ENCODE measurements at places on chromosomes 12 and 14.

DNA sequence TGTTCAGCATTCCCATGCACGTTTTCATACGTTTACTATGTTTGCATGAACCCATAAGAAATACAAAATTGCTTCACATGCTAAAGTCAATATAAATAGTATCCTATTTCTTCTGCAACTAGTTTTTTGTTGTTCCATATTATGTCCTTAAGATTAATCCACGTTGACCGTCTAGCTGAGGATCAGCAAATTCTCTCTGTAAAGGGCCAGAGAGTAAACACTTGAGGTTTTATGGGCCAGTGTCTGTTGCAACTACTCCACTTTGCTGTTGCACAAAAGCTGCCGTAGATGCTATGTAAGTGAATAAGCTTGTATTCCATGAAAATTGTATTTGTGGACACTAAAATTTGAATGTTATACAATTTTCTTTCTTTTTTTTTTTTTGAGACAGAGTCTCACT lies 21.1 kb upstream of the PITPNM2 start:
- no peak for DNase-seq

- DNase-seq, result no peak
These were observed 21.1 kb upstream of the TTC7B start for GRCh38 chr14:90837355-90837754.

GRCh38 chr14:52706286-52706685 lies 714 bp upstream of the PSMC6 start:
- DNase-seq, result no peak

DNA sequence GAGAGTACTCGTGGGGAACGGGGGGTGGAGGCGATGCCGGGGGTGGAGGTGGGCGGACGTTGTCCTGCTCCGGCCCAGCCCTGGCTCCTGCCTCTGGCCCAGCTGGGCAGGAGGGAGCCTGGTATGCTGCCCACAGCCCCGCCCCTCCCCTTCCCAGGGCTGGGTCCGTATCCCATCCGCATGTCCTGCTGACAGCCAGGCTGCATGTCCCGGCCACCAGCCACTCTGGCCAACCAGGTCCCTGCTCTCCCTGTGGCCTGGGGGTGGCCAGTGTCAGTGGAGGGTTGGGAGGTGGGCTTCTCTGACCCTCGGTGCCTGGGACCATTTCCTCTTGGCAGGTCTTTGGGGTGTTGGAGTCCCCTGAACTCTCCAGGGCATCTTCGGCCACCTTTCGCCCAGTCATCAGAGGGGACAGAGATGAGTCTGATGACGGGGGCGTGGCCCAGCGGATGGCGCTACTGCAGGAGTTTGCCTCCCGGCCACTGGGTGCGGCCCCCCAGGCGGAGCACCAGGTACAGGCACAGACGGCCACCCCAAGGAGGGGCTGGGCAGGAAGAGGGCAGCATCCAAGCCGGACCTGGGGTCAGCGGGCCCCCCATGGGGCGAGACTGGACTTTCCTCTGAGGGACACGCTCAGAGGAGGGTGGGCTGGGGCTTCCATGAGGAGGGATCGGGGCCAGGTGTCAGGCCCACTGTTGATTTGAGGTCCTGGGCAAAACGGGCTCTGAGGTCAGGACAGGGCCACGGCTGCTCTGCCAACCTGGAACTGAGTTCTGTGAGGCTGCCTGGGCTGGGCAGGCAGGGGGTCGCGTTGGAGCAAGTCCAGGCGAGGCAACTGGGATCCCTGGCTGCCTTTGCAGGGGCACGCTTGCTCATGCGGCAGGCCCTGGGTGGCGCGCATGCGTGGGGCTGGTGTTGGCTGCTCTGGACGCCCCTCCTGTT lies 20.2 kb downstream of the CEP170B start:
- DNase-seq, result no peak

DNA sequence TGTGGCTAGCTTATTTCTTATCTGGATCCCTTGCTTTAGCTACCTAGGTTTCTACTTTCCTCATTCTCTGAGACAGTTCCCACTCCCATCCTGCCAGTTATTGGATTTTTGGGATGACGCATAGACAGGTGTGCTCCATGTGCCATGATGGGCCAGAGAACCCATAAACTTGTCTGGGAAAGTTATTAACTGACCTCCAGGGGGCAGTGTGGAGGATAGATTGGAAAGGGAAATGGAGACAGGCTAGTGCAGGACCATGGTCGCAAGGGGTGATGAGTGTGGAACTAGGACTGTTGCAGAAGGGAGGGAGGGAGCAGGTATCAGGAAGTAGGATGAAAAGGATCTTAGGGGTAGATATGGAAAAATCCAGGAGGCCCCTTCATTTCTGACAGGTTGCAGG lies 80.3 kb downstream of the ESRRB start:
- no peak for DNase-seq

DNA sequence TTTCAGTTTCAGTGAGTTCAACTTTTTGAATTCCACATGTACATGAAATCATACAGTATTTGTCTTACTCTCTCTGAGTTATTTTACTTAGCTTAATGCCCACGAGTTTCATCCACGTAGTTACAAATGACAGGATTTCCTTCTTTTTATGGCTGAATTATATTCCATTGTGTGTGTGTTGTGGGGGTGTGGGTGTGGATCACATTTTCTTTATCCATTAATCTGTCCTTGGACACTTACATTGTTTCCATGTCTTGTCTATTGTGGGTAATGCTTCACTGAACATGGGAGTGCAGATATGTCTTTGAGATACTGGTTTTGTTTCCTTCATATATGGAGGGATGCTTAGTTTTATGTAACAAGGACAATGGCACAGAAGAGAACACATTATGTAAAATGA lies 63.5 kb upstream of the TMTC1 start:
- DNase-seq, result no peak
